ENCODE measurements at places on chromosomes 1 and 21.

DNA sequence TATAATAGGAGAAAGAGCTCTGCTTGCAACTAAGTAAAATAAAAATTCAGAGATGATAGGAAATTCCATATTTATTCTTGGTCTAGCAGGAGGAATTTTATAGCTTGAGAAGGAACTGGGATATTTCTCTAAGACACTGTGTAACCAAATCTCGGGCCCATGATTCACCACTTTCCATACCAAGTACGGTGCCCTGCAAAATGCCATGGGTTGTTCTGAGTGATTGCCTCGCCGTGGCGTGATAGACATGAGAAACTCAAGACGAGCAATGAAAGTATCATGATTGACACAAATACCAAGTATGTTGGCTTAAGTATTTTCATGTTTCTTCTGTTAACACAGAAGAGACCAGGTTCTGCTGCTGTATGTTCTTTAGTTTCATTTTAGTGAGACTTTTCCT, 167.2 kb downstream of the LMO4 start:
- DNase-seq: no peak

DNA sequence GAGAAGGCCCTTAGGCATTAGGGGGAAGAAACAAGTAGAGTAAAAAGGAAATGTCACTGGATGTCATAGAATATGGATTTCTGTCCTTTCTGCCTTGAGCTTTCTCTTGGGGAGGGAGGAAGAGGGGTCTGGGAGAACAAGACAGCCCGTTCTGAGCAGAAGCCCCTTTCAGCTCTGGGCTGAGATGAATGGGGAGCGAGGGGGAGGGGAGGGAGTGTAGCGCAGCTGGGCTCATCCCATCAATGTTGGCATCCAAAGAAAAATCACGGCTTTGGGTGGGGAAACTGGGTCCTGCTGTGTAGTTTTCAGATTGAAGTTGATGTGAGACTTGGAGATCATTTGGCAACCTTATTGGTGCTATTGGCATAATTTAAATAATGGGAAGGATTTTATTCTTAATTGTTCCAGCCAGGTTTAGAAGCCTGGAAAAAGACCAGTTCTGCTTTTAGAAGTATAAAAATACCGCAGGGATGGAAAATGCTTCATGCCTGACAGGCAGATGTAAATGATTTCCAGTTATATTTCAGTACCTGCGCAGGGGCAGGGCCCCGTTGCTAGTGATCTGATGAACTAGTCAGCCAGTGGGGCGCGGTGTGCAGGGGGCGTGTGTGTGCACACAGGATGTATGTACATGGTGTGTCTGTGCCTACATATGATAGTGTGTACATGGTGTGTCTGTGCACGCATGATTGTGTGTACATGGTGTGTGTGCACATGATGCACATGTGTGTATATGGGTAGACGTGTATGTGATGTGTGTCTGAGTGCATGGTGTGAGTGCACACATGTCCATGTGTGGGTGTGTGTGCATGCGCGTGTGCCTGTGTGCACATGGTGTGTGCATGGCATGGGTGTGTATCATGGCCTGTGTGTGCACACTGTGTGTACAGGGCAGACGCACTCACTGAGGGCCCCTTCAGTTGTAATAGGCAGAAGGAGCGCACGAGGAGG, 36.0 kb downstream of the ABCG1 start:
- DNase-seq: no peak

GRCh38 chr1:60331647-60332046, 258.1 kb upstream of the C1orf87 start:
- DNase-seq: no peak

DNA sequence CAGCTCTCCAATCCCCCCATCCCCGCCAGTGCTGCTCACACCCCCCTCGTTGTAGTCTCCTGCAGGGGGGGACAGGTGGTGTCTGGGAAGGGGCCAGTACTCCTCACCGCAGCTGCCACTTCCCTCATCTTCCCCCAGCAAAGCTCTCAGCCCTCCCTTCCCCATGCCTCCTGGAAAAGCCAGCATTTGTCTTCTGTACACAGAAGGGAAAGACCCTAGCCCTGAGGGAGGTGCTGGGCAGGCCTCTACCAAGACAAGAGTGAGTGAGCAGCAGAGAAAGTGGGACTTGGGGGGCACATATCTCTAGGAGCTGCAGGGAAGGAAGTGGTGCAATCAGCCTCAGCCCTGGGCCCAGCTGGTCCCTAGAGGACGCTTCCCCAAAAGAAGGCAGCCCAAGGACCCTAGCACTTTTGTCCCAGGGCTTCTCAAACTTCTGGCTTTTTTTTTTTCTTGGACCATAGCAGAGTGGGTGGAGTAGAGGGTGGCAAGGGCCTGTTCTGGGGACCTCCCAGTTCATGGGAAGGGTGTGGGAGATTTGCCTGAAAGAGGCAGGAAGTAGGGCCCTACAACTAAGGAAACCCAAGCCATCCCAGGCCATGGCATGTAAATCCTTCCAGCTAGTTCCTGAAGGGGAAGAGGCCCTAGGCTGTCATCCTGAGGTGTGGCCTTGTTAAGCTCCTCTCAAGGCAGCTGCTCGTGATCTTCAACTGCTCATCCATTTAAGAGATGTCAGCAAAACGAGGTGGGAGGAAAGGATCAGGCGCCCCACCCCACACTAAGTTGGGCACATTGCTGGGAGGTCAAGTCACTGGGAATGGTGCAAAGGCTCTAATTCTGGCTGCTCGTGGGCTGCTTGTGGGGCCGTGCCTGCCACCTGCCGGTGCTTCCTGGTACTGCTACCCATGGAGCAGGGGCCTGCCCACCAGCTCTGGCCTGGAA, 12.6 kb downstream of the ZC3H12A start:
- peak; percentile 77 for DNase-seq

GRCh38 chr1:159869173-159869572, 6.7 kb upstream of the VSIG8 start:
- DNase-seq: peak; percentile 27

DNA sequence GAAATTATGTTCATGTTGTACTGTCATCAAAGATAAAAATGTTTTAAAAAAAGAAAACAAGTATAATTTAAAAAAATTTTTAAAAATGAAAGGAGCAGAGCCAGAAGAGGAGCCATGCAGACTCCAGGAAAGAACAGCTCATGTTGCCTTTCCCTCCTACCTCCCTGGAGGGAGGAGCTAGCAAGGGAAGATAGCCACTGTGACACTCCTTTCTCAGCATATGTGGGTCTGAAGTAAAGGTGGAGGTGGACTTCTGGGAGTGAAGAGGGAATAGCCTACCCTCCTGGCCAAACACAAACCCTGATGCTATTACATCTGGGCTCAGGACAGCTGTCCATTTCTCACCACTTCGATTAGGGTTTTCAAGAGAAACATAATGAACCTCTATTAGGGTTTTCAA, 54.2 kb downstream of the SLC2A1 start:
- DNase-seq: no peak
